Articular chondrocyte of knee joint (primary cell): ENCODE measurements at places on chromosomes 1 and 21. TPM values are rescaled to one million over a fixed set of nuclear protein-coding genes. Genes with fewer than 3 reads are reported as not detected.

NCAM2 gene
- 1.4 and 3.1 TPM in 2 replicates for total RNA-seq

CNKSR1 gene
- 0.26 TPM in 1 of 2 replicates, not detected in the other for total RNA-seq

TEX38 gene
- not detected in 2 replicates for total RNA-seq

LINGO4 gene
- not detected in 2 replicates for total RNA-seq

SLC16A4 gene
- total RNA-seq: 57.1 and 57.4 TPM in 2 replicates

ESRRG gene
- under 0.01 TPM in 1 of 2 replicates, not detected in the other for total RNA-seq

DNTTIP2 gene
- total RNA-seq: 41.2 and 52.5 TPM in 2 replicates

GUCA2B gene
- total RNA-seq: not detected in 2 replicates

MARCKSL1 gene
- 10.1 and 10.2 TPM in 2 replicates for total RNA-seq

DTL gene
- 3.9 and 8.6 TPM in 2 replicates for total RNA-seq

FAM72D gene
- 0.65 and 0.78 TPM in 2 replicates for total RNA-seq

FAM89A gene
- 8.6 and 8.8 TPM in 2 replicates for total RNA-seq

E2F2 gene
- total RNA-seq: 1.2 and 2.6 TPM in 2 replicates

PAX7 gene
- not detected in 2 replicates for total RNA-seq

OR2T35 gene
- total RNA-seq: not detected in 2 replicates

METTL13 gene
- 16.2 and 18.5 TPM in 2 replicates for total RNA-seq

LRRC38 gene
- not detected in 2 replicates for total RNA-seq

MAST2 gene
- 24.6 and 25.2 TPM in 2 replicates for total RNA-seq

SPRR4 gene
- not detected in 2 replicates for total RNA-seq

FAM177B gene
- total RNA-seq: not detected in 2 replicates

MMP23B gene
- 0.52 TPM in 1 of 2 replicates, not detected in the other for total RNA-seq

CD48 gene
- total RNA-seq: not detected in 2 replicates

CHODL gene
- total RNA-seq: 0.11 TPM in 1 of 2 replicates, not detected in the other

NCF2 gene
- total RNA-seq: 1.2 and 5.3 TPM in 2 replicates

OR14K1 gene
- total RNA-seq: not detected in 2 replicates

DCST2 gene
- total RNA-seq: 0.11 TPM in 1 of 2 replicates, not detected in the other

SPRR5 gene
- total RNA-seq: not detected in 2 replicates

RIPK4 gene
- total RNA-seq: 6.4 and 13.9 TPM in 2 replicates

FCRL2 gene
- not detected in 2 replicates for total RNA-seq

COL24A1 gene
- 1.3 and 2.9 TPM in 2 replicates for total RNA-seq

RAD54L gene
- 1.4 and 2.6 TPM in 2 replicates for total RNA-seq

DHRS3 gene
- total RNA-seq: 81.7 and 110 TPM in 2 replicates

DHDDS gene
- 59.5 and 71.0 TPM in 2 replicates for total RNA-seq

CD1B gene
- total RNA-seq: not detected in 2 replicates

SMCP gene
- total RNA-seq: not detected in 2 replicates
